ENCODE measurements at places on chromosomes 2 and 18. TPM values are rescaled to one million over a fixed set of nuclear protein-coding genes. Genes with fewer than 3 reads are reported as not detected.

The TMEM247 gene
- total RNA-seq, result not detected

The CPLX4 gene
- not detected for total RNA-seq

The CHMP3 gene
- total RNA-seq, result 76.7 TPM

The ITGB1BP1 gene
- 41.4 TPM for total RNA-seq

Data from kidney epithelial cell (primary cell).